ENCODE measurements at places on chromosomes 1 and 21.

GRCh38 chr1:59833991-59834390 is 19.2 kb downstream of the HOOK1 start:
- no peak for DNase-seq

- no peak for DNase-seq
Measured at GRCh38 chr1:235960809-235961208, 94.1 kb upstream of the LYST start.

- no peak for DNase-seq
Measured at GRCh38 chr1:211377539-211378450, 51.2 kb downstream of the TRAF5 start.

DNA sequence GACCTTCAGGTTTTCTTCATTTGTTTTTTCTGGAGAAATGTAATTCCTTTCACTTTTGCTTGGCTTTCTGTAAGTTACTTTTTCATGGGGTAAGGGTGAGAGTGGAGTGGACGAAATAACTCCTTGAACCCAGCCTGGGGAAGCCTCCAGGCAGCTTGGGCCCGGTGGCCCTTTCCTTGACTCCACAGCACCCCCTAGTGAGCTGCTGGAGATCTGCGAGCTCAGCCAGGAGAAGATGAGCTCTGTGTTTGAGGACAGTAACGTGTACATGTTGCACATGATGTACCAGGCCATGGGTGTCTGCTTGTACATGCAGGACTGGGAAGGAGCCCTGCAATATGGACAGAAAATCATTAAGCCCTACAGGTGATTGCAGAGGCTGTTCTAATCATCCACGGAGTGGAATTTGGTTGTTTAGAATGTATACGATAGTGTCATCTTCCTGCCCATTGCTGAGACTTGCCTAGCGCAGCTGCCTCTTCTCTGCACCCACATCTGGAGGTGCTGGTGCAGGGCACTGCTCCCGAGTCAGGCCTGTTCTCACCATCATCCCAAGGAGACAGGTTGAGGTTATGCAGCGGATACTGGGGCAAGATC is 51.0 kb downstream of the SMYD2 start:
- DNase-seq: peak; percentile 28

DNA sequence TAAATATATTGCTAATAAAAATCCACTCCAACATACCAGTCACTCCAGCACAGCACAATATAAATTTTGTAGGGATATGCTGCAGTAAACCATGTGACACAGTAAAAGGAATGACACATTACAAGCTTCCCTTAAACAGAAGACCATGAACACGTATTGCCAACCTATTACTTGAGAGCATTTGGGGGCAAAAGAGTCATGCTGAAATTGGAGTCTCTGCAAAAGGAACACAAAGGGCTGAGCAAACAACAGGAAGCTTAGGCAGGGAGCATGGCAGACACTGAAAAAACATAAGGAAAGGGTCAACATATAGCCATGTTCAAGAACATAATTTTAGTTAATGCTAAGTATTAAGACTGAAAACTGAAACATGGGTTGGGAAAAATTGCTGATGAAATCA is 214.5 kb downstream of the SMYD3 start:
- no peak for DNase-seq

DNA sequence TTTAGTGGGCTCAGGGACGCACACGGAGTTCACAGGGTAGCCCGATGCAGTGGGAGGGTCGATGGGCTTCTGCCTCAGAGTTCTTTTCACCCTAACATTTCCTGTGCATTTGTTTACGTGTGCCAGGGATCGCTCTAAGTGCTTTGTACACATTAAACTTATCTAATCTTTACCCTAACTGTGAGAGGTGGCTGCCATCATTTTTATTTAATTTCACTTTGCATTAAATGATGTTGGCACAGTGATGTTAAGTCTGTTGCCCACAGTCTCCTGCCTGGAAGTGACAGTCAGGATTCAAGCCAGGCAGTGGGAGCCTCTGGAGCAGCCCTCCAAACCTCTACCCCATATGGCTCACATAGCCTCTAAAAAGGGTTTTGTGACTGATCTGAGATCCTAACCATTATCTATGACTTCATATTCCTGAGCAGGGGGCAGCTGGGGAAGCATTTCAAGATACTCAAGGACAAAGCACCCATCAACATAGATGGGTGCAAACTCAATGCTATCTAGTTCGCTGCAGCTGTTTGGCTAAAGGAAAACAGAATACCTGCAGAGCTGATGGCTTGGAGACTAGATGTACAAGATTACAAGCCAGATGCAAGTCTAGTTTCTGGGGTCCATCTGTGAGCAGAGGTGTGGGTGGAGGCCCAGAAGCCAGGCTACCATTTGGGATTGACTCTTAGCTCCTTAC is 303.8 kb downstream of the DISC1 start:
- DNase-seq: no peak
